Activated CD4-positive, alpha-beta T cell treated with anti-CD3 and anti-CD28 coated beads, Interleukin-2, Interleukin-4, amounts not matched to agents 100 ng/mL and 50 ng/mL, durations not matched to agents 16 hours and 8 hours (primary cell): ENCODE measurements at places on chromosomes 12 and 14.

DNA sequence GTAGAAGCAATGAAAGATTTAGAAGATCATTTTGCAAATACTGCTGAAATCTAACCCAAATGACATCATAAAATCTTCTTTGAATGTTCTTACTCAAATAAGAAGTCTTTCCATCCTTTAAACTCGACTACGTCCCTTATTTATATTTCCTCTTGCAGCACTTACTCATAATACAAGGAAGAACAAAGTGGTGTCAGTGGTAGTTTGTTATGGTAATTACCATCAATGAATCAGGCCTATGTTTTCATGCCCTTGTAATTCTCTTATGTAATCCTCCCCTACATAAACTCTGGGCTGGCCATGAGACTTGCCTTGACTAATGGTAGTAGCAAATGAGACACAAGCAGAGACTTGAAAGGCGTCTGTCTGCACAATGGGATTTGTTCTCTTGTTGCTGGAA is 17.0 kb downstream of the EEA1 start:
- DNase-seq = peak; percentile 46

DNA sequence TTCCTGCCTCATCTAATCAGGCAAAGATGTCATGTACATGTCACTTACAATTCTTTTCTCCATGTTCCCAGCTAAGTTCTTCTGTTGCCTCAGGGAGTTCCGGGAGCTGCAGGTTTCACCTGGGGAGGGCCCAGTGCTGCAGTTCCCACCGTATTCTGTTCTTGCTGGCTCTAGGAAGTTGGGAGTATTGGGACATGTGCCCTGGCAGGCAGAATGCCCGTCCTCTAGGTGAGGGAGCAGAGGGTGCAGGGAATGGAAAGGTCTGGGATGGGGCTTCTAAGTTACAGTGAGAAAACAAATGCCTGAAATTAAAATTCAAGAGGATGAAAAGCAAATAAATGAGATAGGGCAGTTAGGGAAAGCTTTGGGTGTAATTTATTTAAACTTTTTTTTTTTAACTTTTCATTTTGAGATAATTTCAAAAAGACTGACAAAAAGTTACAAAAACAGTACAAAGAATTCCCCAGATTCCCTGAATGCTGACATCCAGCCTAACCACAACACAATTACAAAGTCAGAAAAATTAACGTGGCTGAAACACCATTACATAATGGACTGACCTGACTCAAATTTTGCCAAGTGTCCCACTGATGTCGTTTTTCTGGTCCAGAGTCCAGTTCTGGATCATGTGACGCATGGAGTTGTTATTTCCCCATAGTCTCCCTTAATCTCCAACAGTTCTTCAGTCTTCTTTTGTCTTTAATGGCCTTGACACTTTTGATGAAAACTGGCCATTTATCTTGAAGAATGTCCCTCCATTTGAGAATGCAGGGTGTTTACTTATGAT is 187.2 kb upstream of the MYL2 start:
- DNase-seq = no peak

GRCh38 chr14:79057333-79057732 is 887.2 kb downstream of the NRXN3 start:
- no peak for DNase-seq

GRCh38 chr14:75521415-75522199 is 662 bp upstream of the BATF start:
- DNase-seq = no peak

DNA sequence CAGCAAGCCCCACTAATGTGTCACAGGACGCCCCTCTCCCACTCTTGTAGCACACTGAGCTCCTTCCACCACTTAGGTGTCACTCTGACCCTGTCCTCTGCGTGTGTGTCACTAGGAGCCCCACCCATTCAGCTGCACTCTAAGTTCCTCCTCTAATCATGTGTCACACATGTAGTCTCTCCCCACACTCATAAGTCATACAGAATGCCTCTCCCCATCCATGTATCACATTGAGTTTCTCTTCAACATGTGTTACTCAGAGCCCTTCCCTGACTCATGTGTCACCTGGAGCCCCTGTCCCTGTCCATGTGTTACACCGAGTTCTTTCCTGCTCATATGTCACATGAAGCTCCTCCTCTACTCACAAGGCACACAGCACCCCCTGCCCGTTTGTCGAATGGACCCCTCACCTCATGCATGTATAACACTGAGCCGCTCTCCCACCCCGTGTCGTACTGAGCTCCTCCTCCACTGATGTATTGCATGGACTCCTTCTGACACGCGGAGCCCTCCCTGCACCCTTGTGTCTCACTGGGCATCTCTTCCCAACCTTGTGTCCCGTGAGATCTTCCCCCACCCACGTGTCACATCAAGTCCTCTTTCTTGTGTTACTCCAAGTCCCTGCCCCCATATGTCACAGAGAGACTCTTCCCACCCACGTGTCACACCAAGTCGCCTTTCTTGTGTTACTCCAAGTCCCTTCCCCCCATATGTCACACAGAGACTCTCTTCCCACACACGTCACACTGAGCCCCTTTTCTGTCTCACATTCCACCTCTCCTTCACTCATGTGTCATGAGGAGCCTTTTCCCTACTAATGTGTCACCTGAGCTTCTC is 31.0 kb downstream of the RTL1 start:
- DNase-seq = no peak

- DNase-seq = no peak
Observed at GRCh38 chr12:668090-668481, 4.8 kb upstream of the NINJ2 start.

GRCh38 chr12:103727638-103728037 is 113.4 kb downstream of the NT5DC3 start:
- DNase-seq = no peak

- DNase-seq = peak; percentile 53
Observed at GRCh38 chr12:117968826-117969659, at the start of gene KSR2. TSS of gene KSR2 (minus strand) at chr12:117968990. CDS start at chr12:117968255, 735 bp downstream.

GRCh38 chr14:72615451-72616121 is 278.3 kb downstream of the DPF3 start:
- no peak for DNase-seq

- no peak for DNase-seq
Observed at GRCh38 chr12:30211743-30212142, 428.0 kb upstream of the TMTC1 start.

DNA sequence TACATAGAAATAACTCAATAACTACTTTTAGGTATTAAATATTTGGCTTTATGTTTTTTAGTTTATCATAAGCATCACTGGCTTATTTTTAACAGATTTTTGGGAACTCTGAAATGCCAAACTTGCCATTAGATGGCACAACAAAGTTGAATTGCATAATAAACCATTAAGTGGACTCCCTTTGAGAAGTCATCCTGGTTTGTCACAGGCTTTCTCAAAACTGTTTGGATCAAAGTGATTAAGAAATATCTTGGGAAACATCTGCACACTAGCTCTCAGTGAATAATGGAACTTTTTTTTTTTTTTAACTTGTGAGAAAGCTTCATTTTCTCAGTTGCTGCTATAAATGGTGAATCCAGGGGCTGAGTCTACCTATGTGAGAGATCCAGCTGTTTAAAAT is 4.3 kb downstream of the SLC16A7 start:
- no peak for DNase-seq

DNA sequence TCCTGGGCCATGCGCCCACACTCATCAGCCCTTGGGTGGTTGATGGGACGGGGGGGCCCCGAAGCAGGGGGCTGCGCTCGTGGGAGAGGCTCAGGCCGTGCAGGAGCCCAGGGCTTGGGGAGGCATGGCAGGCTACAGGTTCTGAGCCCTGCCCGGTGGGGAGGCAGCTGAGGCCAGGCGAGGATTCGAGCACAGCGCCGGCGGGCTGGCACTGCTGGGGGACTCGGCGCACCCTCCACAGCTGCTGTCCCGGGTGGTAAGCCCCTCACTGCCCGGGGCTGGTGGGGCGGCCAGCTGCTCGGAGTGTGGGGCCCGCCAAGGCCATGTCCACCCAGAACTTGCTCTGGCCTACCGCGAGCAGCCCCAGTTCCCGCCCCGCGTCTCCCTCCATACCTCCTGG is 295.8 kb upstream of the SEL1L start:
- no peak for DNase-seq

DNA sequence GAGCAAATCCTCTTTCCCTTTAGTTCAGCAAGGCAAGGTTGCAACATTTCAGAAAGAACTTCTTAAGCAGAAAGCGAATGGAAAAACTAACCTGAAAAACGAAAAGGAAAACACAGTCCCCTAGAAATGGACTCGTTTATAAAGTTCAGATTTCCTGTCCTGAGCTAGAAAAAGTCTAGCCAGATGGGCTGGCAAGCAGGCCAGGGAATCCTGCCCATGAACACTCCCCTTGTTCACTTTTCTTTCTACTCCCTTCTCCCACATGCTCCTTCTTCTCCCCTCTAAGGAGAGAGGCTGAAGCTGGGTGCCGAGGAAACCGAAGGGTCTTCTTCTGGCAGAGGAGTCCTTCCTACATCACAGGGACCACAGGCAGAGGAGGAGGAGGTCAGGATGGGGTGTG is 27.1 kb downstream of the LTBP2 start:
- DNase-seq = no peak
